AG09309 (cell line): ENCODE measurements at places on chromosomes 6 and 20.

DNA sequence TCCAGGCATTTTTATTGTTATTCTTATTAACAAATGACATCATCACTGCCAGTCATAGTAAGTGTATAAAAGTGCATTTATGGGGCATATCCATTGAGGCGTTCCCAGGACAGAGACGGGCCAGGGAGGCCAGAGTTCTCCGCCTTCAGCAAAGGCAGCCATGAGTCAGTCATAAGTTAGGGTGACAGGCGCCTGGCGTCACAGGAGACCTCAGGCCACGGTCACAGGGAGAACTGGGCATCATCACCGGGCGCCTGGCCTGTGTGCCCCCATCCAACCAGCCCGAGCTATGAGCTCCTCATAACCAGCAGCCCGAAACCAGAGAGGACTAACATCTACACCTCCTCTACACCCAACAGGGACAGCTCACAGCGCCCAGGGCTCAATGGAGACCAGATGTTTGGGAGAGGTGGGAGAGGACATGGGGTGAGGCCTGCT is 259.2 kb downstream of the DLL1 start:
- no peak for DNase-seq

GRCh38 chr20:37270576-37271420 is 9.2 kb upstream of the GHRH start:
- DNase-seq: no peak

- no peak for DNase-seq
These were observed 16.5 kb upstream of the GPR6 start for GRCh38 chr6:109961611-109962041.

- no peak for DNase-seq
These were observed 129.9 kb upstream of the RIPOR2 start for GRCh38 chr6:25065666-25066065.

DNA sequence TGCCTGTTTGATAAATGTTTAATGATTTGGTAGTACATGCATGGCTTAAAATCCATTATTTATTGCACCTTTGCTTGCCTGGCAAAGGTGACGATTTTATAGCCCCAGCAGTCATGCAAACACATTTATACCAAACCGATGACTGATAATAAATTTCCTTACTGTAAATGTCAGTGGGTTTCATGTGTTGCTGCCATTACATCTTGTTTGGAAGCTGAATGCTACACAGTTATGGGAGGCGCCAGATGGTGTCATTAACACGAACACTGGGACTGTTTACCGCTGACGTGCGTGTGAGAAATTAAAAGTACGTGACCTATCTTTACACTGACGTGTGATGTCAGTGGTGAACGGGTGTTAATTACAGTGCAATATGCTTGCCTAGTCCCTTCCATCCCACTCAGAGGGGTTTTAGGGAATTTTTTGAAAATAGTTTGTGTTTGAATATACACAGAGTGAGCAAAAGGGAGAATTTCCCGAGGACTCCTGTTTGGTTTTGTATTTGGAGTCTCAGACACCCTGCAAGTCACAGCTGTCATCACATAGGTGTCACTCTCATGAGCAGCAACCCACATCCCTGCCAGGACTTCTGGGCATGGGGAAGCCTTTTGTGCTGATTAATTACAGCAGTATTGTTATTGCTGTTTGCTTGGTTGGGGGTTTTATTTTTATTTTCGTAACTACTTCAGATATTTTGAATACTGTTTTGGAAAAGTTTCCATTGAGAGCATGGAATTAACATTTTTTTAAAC is 151.8 kb upstream of the INSM1 start:
- no peak for DNase-seq

DNA sequence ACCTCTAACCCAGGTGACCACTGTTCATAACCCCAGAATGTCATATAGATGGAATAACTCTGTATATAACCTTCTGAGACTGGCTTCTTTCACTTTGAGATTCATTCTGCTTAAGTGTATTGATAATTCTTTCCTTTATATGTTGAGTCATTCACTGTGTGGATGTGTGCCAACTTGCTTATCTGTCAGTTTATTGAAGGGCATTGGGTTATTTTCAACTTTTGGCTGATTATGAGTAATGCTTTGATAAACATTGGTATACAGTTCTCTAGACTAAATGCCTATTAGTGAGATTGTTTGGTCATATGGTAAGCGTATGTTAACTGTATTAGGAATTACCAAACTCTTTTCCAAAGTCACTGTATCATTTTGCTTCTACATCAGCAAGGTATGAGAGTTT is 453.4 kb upstream of the SPTLC3 start:
- no peak for DNase-seq

- no peak for DNase-seq
These were observed 69.0 kb upstream of the CCN2 start for GRCh38 chr6:132020138-132020581.

- no peak for DNase-seq
These were observed 1.9 kb downstream of the TRMT11 start for GRCh38 chr6:125988280-125988679.

DNA sequence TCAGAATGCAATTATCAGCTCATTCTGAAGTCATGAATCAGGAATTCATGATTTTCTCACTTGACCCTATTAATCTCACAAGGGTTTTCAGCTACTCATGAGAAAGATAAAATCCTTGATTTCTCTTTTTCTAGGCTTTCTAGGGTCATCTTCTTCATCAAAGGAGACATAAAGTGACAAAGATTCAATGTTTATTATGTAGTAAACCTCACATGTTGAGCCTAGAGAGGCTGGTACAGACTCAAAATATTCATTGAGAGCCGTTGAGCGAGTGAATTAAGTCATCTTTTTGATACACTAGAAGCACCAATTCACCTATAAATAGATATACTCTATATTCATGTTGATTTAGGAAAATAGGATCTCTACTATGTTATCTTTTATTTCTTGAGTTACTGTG is 104.8 kb upstream of the TRAF3IP2 start:
- no peak for DNase-seq

DNA sequence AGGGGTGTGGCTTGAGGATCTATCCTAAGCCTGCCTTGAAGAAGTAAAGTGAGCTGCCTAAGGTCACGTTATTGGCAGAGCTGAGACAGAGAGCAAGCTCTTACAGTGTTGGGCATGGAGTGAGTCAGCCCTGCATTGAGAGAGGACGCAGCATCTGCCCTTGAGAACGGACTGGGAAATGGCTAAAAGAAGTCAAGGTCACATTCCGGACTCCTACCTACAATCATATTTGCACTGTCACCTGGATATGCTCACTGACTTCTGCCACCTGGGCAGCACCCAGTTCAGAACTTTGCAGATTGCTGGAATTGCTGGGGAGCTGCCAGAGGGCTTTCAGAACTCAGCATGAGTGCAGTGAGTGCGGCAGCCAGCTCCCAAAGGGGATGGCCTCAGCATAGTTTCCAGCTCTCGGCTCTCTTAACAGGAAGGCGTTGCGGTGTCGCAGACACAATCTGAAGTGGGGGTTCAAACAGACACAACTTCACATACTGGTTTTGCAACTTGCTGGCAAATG is 199.3 kb upstream of the SGK1 start:
- peak; percentile 77 for DNase-seq

DNA sequence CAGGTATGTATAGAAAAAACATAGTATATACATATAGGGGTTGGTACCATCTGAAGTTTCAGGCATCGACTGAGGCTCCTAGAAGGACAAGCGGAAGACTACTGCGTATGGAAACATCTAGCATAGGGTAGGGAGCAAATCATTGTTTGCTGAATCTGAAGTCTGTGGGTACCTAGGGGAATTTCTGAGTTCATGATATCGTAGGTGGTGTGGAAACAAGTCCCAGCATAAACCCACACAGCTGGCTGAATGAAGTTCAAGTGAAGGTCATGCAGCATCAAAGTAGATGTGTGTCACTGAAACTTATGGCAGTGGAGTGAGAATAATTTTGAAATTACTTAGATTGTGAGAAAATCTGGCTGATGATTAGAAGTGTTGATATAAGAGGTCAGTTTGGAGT is 39.4 kb downstream of the MAP7 start:
- DNase-seq: no peak

- no peak for DNase-seq
These were observed 46.4 kb upstream of the CHD6 start for GRCh38 chr20:41664584-41664983.

DNA sequence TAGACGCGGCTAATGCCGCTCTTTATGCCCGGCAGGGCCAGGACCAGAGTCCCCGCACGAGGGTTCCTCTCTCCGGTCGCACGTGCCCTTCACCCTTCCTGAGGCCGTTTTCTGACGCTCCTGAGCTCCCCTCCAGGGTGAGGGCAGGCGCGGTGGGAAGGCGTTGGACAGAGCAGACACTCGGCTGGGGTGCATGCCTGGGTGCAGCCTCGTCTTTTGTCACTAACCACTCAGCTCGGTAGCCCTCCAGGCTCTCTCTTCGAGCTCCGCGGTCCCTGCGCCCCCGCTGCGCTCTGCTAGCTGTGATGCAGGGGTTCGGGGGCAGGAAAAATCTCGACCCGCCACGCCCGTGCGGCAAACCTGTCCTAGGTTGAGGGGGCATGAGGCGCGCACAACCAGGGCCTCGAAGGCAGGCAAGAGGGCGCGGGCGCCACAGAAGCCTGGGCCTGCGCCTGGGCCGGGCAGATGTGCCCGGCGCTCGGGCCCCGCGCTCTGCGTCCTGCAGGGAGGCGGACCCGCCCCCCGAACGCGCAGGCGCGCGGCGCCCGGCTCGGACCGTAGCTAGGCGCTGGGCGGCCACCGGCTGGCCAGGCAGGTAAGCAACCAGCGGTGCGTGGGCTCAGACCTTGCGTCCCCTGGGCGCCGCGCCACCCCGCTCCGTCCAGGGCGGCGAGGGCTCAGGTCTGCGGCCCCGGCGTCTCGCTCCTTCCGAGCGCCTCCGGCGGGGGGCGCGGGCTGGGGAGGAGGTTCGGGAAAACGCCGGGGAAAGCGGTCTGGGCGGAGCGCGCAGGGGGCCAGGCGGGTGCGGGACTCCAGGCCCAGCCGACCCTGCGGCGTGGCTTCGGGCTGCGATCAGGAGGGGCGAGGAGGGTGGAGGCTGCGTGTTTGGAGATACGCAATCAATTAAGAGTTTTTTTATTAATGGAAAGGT is at the start of gene L3MBTL1:
Gene L3MBTL1 (plus strand): TSS at position 548 of the 931 bp plus-strand sequence. CDS start 5,807 bp downstream, outside the sequence.
- no peak for DNase-seq

GRCh38 chr6:75608956-75609533 is 7.4 kb downstream of the SENP6 start:
- no peak for DNase-seq

DNA sequence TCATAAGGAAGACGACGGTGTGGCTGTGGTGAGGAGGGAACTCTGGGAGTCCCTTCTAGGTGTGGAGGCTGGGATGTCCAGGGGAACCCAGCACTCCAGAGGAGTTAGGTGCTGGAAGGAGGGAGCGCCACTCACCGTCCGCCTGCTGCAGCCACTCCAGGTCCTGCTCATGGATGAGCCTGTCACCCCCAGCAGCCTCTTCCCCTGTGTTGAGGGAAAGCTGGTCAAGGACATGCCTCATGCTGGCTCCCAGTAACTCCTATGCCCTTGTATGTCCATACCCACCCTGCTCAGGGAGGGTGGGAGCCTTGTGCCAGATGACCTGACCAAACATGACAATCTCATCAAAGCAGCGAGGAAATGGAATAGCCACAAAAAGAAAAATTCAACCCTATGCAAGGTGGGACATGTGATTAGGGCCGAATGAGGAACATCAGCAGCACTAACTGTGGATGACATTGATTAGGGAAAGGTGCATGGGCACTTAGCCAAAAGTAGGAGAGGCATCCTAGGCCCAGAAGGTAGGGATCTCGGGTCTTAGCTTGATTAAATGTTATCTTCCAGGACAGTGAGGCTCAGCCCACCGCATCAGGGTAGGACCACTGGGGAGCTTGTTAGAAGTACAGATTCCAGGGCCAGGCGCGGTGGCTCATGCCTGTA is 3.0 kb downstream of the DNPH1 start:
- no peak for DNase-seq

DNA sequence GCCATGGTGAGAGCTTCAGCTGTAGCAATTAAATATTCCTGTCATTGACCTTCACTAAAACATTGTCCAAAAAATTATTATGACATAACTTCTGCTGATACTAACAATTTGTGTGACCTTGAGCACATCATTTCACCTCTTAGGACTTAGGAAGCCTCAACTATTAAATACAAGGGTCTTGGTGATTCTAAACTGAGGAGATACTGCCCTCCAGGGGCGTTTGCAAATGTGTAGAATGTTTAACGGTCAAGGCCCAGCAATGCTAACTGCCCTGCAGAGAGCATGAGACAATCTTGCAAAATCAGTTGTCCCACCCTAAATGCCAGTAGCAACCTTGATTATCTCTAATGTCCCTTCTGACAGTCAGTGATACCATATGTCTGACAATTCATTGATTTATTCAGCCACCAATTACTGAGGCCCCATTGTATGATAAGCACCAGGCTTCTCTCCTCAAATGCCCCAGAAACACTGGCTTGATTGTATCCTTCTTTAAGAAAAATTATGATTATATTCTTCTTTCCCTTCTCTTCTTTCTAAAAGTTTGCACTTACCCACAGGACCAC is 284.1 kb upstream of the PLN start:
- DNase-seq: no peak

- DNase-seq: no peak
These were observed 25.3 kb downstream of the CPXM1 start for GRCh38 chr20:2775139-2775538.

GRCh38 chr6:136174510-136174909 is 75.6 kb downstream of the MTFR2 start:
- DNase-seq: no peak

GRCh38 chr6:41278699-41279405 is 7.6 kb downstream of the TREM1 start:
- no peak for DNase-seq

GRCh38 chr20:49203746-49204145 is 15.5 kb upstream of the DDX27 start:
- DNase-seq: no peak

GRCh38 chr6:53103993-53104675 is 38.9 kb downstream of the FBXO9 start:
- DNase-seq: no peak

GRCh38 chr6:7593229-7593628 is 3.2 kb downstream of the SNRNP48 start:
- no peak for DNase-seq
